ENCODE measurements at places on chromosomes 3 and 15.

DNA sequence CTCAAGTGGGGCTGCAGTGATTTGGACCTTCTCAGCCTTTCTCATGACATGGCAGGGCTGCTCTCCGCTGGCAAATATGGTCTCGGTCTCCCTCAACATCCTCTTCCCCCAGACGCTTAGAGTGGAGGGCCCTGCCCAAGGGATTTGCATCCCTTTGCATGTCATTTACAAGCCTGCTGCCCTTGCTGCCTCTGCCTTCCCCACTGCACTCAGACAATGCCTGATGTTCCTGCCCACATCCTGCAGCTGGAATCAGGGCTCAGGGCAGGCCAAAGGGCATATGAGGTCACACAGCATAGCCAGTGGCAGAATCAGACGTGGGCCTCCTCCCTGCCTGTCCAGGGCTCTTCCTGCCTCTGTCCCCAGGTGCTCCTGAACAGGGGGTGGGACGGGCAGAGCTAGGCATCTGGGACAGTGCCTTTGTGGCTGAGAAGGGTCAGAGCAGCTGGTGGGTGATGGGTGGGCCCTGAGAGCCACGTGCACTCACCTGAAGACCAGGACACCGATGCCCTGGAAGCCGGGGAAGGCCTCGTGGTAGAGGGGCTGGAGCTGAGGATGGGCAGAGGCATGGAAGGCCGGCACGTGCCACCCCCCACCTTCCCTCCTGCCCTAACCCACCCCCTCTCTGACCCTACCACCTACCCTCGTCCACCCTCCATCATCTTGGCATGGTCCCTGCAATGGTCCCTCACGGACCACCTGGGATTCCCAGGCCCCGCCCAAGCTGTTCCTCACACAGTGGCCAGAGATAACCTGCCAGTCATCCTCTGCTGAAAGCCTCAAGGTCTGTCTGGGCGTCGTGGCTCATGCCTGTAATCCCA lies 27.4 kb upstream of the GOLGA6C start:
- no peak for DNase-seq

DNA sequence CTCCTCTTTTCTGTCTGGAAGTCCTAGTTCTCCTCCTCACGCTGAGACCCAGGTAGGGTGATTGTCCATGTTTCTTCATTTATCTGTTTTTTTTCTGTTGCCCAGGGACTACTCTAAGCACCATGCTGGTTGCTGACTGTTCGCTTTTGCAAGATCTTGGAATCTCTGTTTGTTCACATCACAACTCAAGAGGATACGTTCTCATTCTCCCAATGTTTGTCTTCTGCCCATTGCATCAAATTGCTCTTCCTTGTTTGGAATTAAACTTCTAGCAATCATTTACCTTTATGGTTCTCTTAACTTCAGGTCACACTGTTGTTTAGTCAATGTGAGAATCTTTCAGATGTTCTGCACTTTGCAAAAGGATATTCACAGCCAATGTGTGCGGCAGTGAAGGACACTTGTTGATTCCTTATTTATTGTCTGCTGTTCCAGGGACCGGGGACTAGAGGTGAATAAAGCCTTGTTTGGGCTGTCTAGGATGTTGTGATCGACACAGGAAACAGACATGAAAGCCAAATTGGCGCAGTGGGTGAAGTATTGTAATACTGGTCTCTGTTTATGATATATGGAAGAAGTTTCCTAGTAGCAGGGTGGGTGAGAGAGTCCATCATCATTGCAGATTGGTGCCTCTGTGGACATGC lies 24.5 kb downstream of the LPP start:
- DNase-seq = no peak

GRCh38 chr3:39110041-39110639 lies 2.7 kb downstream of the TTC21A start:
- no peak for DNase-seq

GRCh38 chr3:168049367-168049974 lies 46.3 kb downstream of the GOLIM4 start:
- peak; percentile 80 for DNase-seq

- DNase-seq = no peak
Measured at GRCh38 chr3:152365766-152366593, 97.3 kb downstream of the MBNL1 start.

- DNase-seq = no peak
Measured at GRCh38 chr3:5226783-5227182, 39.3 kb downstream of the EDEM1 start.

DNA sequence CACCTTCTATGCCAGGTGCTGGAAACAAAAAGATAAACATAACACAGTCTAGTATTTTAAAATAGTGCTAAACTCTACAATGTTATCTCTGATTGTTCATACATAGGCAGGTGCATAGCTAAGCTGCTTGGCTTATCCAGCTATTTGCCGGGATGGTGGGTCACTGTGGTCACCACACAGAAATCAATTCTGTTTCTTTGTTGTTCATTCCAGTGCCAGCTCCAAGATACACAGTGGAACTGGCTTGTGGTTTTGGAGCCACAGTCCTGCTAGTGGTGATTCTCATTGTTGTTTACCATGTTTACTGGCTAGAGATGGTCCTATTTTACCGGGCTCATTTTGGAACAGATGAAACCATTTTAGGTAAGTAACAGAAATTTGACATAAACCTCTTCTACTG lies 130.2 kb downstream of the IL1RAP start:
- DNase-seq = no peak

DNA sequence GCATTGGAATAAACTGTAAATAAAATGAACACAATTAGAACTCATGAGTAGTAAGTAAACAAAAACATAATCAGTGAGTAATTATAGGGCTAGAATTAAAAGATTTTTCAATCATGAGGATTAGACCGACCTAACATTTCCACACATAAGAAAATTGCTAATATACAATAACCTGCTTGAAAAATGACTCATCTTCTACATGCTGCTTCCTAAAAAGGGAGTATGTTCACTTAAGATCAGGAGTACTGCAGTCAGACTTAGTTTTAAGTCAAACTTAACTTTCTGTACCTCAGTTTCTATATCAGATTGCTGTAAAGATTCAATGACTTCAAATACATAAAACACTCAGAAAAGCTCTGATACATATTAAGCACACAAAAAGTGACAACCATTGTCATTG lies 22.6 kb upstream of the NEK10 start:
- DNase-seq = no peak

DNA sequence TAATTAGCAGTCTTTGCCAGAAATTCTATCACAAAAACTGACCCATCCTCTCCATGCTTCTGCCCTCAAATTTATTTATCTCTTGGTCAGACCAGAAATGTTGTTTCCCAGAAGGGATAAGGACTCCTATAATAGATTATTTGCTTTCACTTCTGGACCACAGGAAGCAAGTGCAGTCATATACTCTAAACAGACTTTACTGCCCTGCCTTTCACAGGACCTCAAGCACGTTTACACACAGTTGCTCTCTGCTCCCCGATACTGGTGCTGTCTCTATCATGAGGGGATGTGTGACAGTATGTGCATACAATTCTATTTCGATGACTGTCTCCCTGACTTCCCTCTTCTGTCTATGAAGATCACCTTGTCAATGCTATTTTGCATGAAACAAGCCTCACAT lies 205.5 kb upstream of the TGFBR2 start:
- DNase-seq = no peak
